ENCODE measurements at places on chromosomes 13 and 19.

- DNase-seq = no peak
These were observed 20.0 kb downstream of the ELL start for GRCh38 chr19:18501832-18502231.

GRCh38 chr13:40968416-40969000 is 50.6 kb downstream of the ELF1 start:
- DNase-seq = no peak

- no peak for DNase-seq
These were observed at the start of gene LEUTX for GRCh38 chr19:39778763-39779162. TSS of gene LEUTX (plus strand) at chr19:39778854. CDS start at chr19:39778921, 67 bp downstream.

- peak; percentile 57 for DNase-seq
These were observed 41.2 kb upstream of the KCTD4 start for GRCh38 chr13:45242070-45242469.

DNA sequence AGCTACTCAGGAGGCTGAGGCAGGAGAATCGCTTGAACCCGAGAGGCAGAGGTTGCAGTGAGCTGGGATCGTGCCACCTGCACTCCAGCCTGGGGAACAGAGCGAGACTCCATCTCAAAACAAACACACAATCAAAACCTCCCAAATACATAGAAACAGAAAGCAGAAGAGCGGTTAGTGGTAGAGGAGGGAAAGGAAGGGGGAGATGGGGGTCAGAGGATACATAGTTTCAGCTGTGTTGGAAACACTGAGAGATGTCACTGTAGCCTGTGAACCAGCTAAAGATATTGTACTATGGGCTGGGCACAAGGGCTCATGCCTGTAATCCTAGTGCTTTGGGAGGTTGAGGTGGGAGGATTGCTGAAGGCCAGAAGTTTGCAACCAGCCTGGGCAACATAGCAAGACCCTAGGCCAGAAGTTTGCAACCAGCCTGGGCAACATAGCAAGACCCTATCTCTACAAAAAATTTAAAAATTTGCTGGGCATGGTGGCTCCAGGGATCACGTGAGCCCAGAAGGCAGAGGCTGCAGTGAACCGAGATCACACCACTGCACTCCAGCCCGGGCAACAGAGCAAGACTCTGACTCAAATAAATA is 49.9 kb downstream of the GNG7 start:
- DNase-seq = no peak

- DNase-seq = no peak
These were observed at the start of gene GJA3 for GRCh38 chr13:20160306-20161274. TSS of gene GJA3 (minus strand) at chr13:20161052. CDS start at chr13:20143288, 17,764 bp downstream.

DNA sequence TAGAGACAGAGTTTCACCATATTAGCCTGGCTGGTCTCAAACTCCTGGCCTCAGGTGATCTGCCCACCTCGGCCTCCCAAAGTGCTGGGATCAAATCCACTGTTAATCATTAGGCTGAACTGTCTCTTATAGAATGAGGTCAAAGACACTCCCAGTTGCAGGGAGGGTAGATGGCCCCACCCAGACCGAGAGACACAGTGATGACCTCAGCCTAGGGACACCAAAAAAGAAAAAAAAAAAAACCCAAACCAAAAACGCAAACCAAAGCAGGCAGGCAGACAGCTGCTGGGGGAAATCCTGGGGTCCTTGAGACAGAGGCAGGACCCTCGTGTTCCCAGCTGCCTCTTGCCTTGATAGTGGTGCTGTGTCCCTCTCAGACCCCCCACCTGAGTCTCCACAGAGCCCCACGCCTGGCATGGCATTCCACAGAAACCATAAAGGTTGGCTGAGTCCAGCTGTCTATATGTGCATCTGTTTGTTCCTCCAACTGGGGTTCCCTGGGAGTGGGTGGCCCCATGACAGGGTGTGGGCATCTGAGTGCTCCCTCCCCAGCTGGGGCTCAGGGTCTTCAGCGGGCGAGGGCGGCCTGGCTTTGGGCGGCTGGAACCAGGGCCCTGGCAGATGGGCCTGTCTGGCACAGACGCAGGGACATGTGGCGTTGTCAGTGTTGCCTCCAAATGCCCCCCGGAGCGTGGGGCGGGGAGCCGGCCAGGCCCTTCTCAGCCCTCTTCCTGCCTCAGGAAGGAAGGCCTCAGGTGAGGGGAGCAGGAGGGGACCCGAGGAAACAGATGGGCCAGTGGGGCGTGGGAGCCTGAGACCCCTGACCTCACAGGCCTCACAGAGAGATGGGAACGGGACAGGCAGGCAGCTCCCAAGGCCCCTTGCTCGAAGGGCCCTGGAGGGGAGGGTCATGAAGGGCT is 5.2 kb downstream of the DAND5 start:
- DNase-seq = no peak

- DNase-seq = no peak
These were observed 72.9 kb downstream of the SPATA13 start for GRCh38 chr13:24233351-24233901.

GRCh38 chr19:37593996-37594303 is 642 bp downstream of the ZNF571 start:
- DNase-seq = no peak

DNA sequence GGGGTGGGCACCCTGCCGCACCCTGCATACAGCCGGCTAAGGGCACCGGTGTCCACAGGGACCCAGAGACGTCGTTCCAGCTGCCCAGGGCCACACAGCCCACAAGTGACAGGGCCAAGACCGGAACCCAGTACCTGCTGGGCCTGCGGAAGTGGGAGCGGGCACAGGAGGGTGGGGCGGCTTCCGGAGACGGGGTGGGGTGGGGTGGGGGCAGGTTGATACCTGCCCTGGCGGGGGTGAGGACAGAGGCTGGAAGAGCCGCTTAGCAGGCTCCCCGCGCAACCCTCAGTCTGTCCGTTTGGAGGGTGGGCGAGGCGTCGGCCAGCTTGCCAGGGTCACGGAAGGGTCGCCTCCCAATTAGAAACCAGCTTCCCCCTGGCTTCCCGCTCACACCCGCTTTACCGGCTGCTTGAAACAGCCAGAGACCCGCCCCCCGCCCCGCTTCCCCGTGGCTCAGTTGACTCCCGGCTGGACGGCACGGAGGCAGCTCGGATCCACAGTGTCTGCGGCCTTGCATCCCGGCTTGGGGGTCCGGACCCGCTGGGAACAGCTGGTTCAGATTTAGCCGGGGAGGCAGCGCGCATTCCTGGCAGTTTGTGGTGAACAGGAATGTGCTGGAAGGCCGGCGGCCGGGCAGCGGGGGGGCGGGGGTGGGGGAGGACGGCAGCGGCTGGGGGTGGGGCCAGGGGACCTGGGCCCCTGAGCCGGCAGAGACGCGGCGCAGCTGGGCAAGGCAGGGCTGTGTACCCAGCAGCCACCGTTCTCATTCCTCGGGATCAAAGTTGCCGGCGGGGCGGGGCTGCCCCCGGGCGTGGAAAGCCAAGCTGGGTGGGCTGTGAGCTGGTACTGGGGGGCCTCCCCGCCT is 1.9 kb downstream of the CNN2 start:
- peak; percentile 14 for DNase-seq

DNA sequence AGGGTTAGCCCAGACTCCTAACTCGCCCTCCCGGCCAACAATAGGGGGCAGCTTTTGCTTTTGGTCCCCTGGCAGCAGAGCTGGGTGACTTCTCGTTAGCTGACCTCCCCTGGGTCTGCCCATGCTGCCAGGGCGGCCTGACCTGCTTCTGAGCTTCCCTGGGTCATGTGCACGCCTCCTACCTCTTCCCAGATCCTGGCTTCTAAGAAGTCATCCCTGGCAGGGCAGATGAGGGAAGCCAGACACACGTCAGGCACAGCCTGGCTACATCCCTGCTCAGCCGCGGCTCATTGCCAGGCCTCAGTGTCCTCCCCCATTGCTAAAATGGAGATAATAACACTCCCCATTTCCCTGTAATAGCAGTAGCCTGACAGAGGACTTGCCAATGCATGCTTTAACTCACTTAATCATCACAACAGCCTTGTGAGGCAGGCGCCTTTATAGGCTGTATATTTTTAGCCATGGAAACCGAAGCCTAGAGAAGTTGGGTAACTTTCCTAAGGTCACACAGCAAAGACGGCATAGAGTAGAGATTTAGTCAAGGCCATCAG is 2.1 kb downstream of the KCNK6 start:
- no peak for DNase-seq

- DNase-seq = no peak
These were observed 7.9 kb upstream of the ARHGAP33 start for GRCh38 chr19:35767288-35768081.

DNA sequence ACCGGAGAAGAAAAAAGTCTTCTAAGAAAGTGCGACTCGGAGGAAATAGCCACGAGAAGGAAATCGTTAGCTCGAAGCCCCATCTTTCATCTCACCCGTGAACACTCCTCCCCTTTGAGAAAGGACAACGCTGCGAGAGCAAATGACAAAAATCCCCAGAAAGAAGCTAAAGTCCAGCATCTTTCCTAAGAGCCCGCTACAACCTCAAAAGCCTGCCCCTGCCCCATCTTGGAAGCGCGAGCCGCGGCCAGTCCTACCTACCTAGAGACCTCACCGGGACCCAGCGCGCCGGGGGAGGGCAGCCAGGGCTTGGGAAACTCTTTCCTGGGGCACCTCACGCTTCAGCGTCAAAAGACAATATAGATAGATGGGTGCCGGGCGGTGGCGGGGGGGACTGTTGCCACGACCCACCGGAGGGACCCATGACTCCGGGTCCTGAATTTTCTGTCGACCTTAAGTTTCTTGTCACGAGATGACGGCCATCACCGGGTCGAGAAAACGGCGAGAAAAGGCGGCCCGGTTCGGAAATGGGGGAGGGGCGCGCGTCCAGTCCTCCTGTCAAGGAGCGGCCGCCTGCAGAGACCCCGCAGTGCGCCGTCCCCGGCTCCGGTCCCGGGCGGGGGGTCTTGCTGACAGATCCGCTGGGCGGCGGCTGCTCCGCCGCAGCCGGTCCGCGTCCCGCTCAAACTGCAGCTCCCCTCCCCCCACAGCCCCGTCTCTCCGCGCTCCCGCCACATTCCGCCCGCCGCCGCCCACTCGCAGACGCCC is 65.9 kb downstream of the KCNRG start:
- peak; percentile 35 for DNase-seq

DNA sequence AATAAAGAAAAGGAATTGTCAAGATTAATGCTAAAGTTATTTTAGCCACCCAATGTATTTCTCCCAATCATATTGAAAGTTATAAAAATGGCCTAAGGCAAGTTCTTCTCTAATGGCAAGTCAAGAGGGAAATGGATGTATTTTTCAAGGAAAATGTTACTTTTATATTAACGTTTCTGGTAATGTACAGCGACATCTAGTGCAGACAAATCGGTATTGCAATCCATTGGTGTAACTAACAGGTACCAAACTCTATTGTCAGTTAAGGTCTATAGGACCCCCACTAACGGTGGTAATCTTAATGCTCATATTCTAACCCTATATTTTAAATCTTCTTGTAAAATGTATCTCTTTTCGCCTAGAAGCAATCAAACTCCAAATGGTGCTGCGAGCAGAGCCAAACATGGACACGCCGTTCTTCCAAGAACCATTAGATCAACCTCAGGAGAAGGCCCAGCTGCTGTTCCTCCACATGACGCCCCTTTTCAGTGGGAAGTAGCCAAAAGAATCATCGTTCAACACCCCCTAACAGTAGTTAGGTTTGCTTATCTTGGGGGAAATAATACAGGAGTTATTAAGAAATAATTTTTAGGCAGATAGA is 98.5 kb upstream of the PABPC3 start:
- peak; percentile 35 for DNase-seq

DNA sequence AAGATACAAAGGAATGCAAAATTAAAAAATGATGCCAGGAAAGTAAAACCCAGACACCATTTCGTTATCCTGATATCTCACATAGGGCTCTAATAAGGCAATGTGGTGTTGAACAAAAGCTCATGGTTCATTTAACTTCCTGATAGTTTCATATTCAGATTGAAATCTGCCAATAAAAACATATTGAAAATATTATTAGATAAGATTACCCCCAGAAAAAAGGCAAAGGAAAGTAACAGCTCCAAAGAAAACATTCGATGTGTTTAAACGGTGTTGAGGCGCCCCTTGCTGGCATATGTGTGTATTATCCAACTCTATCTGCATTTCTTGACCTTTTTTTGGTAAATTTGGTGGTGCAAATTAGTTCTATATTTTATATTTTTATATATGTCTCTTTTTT is 75.9 kb downstream of the ESD start:
- DNase-seq = peak; percentile 39

GRCh38 chr13:36418022-36418805 is 14.1 kb upstream of the CCNA1 start:
- DNase-seq = no peak

DNA sequence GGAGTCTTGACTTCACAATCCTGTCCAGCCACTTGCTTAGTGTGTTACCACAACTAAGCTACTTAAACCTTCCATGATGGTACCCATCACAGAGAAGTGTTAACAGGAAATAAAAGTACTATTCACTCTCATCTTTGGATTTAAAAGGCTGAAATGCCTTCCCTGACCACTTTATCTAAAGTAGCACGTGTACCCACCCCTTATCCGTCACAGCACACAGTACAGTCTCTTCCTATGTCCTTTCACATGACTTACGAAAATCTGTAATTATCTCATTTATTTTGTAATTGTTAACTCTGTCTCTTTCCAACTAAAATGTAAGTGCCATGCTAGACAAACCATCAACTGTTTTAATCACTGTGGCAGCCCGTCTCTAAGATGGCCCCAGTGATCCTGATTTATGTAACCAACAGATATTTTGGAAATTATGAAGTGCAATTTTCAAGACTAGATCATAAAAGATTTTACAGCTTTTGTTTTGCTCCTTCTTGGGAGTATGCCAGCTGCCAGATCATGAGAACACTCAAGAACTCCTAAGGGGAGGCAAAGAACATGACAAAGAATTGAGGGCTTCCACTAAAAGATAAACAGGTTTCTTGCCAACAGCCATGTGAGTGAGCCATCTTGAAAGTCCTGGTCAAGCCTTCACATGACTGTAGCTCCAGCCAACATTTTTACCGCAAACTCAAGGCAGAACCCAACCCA is 44.9 kb downstream of the DIAPH3 start:
- DNase-seq = no peak

GRCh38 chr19:29323440-29324290 is 110.7 kb upstream of the UQCRFS1 start:
- DNase-seq = no peak

DNA sequence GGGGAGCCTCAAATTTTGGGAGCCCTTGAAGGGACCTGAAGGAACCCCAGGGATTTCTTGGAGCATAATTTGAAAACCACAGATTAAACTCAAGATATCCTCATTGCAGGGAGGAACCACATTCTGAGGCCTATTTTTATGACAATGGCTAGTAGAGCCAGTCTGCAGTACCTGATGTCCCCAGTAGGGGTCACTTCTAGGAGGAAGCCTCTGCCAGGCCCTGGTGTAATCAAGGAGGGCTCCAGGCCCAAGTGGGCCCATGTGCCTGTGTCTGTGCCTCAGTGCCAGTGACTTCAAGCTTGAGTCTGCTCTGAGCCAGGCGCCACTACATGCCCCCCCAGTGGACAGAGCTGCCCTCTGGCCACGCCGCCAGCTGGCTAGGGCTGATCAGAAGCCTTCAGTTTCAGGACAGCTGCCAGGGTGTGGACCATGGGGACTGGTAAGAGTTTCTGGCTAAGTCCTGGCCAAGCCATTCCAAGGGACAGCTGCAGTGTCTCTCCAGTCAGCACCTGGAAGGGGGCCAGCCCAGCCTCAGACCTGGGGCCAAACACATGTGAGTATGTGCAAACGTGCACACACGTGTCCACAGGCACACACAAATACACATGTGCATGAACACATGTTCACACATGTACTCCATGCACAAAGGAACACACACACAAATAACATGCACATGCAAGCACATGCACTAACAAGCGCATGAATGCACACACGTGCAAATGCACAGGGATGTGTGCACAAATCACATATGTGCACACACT is 20.5 kb upstream of the SLC7A10 start:
- no peak for DNase-seq

GRCh38 chr19:39060171-39060570 is 24.0 kb upstream of the ACP7 start:
- no peak for DNase-seq

- DNase-seq = no peak
These were observed 2.1 kb downstream of the CILP2 start for GRCh38 chr19:19540064-19540714.
